CD4-positive, alpha-beta memory T cell (primary cell): ENCODE measurements at places on chromosomes 1 and 21.

DNA sequence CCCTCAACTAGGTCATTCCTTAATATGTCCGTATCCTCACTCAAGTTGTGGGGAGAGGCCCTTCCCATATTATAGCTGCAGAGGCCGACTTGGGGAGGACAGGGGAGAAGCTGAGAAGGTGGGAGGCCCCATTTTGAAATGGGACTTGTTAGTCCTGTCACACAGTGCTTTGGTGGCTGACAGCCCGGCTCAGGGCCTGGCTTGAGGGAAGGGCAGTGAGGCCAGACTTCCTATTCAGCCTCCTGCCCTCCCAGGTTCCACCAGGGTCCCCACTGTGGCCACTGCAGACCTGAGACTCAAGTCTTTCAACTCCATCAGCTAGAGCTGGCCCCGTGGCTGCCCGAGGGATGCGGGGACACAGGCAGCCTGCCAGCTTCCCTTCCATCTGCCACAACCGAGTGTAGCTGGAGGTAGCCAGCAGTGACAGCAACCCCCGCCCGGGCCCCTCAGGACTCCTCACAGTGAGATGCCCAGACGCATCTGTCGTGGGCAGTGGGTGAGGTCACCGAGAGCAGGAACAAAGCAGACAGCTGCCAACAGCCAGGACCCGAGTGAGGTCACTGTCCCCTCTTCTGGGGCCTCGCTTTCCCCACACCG is 36.9 kb downstream of the SIM2 start:
- DNase-seq, result no peak

- no peak for DNase-seq
These were observed 46.9 kb downstream of the ARHGEF10L start for GRCh38 chr1:17586172-17586964.

DNA sequence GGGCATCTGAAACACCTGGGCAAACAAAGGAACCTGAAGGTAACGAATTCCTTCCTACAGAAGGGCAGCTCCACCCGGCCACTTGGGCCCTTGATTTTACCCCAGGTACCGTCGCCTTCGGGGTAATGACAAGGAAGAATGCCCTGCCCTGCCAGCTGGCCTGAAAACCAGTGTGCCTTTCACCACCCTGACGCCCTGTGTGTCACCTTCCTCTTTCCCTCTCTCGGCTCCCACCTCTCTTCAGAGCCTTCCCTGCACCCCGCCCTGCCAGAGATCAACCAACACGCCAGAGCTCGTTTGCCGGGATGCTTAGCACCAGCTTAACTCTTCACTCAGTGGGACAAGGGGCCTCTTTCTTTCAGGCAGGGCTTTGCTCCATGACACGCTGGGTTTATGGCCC is 86.0 kb downstream of the SIM2 start:
- DNase-seq, result no peak

DNA sequence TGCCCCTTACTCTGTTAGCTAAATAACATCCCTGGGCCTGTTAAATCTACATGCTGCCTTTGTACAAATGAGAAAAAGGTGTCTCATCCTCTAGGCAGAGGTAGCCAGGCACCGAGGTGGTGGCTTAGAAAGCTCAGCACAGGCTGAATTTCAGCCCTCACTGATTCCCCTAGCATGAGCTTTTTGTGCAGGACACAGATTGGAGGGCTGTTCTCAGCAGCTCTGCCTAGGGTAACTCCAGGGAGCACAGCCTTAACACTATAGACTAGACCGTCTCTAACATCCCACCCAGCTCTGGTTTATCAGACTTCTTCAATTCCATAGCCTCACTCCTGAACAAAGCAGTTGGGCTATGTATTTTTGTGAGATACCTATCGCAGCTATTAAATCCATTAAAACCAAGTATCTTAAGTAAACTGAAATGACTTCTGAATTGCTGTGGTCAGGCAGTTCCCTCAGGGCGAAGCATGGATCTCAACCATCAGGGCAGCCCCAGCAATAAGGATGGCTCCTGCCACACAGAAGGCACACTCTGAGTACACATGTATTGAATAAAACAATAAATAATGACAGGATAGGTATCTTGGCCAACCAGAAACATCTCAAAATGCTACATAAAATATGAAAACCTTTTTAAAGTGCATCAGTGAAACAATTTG is 14.8 kb downstream of the S100A6 start:
- no peak for DNase-seq

- no peak for DNase-seq
These were observed 258.5 kb downstream of the BACH1 start for GRCh38 chr21:29557200-29557599.

- DNase-seq, result no peak
These were observed 6.2 kb upstream of the EXTL1 start for GRCh38 chr1:26015358-26015757.

DNA sequence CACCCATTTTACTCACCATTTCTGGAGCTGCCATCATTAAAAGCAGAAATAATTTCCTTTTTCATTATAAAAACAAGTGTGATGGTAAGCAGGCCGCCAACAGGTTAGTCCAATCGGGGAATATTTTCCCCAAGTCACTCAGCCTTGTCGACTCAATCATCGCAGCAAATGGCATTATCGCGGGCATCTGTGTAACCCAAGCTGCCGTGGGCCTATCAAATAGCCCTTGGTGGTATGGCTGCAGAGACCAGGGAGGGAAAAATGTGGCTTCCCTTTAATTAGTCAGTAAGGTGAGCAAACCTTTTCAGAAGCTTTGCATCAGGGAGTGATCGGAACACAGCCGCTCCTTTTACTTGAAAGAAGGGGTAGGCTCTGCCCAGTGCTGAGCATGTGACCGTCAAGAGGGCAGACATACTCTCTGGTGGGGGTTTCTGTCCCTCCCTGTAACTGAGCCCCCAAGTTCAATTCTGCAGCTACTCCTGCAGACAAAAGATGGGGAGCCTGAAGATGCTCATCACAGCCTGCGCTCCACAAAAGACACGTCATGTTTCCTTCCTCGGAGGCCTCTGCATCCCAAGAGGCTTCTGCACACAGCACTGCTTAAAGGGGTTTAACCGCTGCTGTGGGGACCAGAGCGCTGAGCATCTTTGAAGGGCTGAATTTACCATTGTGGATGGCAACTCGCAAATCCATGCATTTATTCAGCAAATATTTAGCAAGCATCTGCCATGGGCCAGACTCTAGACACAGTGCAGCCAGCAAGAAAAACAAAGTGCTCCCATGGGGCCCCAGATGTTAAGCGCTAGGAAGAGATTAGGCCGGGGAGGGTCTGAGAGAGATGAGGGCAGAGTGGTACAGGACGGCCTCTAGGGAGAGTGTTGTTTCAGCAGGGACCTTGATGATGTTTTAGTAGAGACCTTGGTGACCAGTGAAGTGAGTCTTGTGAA is 1.2 kb upstream of the TMPRSS3 start:
- DNase-seq, result no peak

DNA sequence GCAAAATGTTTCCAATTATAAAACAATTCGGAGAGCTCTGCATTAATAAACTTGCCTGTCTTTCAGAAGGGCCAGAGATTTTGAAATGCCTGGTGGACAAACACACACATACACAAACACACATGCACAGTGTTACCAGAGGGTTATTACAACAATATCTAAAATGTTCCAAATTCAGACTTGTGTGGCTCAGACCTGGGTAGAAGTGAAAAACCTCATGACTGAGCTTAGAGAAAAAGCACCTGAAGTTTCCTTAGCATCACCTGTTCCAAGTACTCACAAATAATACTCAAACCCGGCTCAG is 247.9 kb downstream of the FOXD2 start:
- no peak for DNase-seq

GRCh38 chr1:38561725-38562124 is 297.8 kb downstream of the RRAGC start:
- no peak for DNase-seq

GRCh38 chr1:53328009-53328461 is at the start of gene LRP8:
TSS of gene LRP8 (minus strand) at chr1:53328070. CDS start at chr1:53327912, 158 bp downstream.
- peak; percentile 74 for DNase-seq

DNA sequence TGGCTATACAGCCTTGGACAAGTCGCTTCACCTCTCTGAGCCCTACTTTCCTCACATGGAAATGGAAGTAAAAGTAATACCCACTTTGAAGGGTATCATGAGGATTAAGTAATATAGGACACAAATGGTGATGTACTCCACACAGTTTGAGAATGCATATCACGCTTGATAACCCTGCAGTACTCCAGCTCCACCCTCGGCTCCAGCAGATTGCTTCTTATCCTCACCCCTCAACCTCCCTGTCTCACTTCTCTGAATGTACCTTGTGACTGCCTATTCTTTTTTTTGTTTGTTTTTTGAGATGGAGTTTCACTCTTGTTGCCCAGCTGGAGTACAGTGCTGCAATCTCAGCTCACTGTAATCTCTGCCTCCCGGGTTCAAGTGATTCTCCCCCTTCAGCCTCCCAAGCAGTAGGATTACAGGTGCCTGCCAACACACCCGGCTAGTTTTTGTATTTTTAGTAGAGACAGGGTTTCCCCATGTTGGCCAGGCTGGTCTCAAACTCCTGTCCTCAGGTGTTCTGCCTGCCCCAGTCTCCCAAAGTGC is 55.5 kb downstream of the LDLRAD2 start:
- no peak for DNase-seq

- DNase-seq, result no peak
These were observed 221.1 kb downstream of the LMO4 start for GRCh38 chr1:87549738-87550137.

GRCh38 chr1:150162862-150163706 is 13.4 kb downstream of the PLEKHO1 start:
- DNase-seq, result no peak

DNA sequence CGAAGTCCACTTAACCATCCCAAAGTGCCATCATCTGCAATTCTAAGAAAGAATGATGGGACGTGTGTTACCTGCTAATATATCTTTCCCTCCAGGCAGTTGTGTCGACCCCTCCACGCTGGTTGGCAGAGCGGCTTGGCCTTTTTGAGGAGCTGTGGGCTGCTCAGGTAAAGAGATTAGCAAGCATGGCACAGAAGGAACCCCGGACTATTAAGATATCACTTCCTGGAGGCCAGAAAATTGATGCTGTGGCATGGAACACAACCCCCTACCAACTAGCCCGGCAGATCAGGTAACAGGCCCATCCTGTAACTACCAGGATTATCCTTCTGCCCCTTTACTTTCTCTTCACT is 520 bp downstream of the TARS2 start:
- DNase-seq, result no peak

DNA sequence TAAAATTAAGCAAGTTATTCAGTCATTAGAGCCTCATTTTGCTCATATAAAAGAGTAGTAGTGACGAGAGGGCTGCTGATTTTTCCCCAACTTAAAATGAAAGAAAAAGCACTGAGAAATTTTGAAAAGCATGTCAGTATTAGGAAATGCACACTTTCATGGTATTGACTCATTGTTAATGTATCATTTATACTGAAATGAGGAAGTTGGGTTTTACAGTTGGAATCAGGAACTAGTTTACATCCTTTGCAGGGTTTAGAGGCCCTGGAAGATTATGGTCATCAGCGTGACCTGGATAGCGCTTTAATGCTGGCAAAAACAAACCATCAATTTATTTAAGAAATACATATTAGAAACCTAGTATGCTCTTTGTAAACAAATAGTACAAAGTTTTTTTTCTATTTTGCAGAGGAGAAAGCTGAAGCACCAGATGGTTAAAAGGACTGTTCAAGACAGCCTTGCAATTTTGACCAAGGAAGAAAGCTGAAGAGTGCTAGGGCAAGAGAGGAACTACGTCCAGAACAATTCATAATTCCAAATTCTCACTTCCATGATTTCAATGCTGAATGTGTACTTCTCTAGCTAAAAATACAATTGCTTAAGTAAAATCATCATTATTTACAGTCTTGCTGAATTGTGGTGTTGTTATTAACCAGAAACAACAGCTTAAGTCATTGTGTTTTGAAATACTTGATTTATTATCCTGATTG is 94.8 kb upstream of the SGIP1 start:
- no peak for DNase-seq

GRCh38 chr1:225655509-225656258 is 2.8 kb upstream of the ENAH start:
- DNase-seq, result no peak

DNA sequence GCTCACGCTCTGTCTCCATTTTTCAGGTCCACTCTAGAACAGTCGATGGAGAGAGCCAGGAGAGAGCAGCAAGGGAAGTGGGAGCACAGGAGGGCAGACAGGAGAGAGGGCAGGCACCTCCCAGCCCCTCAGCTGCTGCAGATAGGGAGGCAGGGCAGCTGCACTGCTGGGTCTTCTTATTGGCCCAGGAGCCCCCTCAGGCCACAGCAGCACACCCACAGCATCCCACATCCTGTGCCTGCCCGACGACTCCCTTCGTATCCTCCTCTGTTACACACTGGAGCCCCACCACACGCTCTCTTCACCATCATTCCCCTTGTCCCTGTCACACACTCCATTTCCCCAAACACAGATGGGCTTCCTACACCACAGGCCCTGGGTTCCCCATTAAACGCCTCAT is 13.7 kb upstream of the ARTN start:
- DNase-seq, result no peak

GRCh38 chr1:178726087-178726517 is 1.1 kb downstream of the RALGPS2 start:
- DNase-seq, result peak; percentile 64

DNA sequence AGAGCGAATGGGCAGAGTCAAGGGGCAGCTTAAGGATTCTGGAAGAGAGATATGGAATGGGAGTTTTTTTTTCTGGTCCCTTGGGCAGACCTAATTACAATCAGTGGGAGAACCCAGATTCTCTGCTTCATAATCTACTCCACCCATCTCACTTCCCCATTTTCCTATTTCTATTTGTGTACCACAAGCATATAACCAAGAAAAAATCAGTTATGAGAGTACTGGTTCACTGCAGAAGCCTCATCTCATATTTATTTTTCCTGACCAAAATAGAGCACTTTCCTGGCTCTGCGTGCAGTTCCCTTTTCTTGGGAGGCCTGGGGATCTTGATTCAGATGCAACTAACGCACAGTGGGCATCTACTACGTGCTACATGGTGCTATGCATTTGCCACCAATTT is 82.2 kb upstream of the SLFNL1 start:
- DNase-seq, result no peak

GRCh38 chr1:179807691-179808485 is 64.8 kb downstream of the FAM163A start:
- DNase-seq, result no peak

DNA sequence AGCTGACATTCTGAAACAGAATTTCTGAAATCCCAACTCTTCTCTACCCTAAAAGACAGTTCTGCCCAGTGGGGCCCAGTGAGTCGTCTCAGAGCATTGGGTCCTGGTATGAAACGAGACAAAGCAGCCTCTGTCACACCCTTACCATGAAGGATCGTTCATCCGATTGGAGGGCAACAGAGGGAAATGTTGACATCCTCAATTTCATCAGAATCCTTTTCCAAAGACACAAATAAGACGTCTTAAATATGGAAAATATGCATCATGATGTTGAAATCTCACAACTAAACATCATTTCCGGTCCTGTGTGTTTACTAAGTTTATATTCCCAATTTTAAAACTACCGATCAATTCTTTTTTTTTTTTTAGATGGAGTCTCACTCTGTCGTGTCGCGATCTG is 112.1 kb upstream of the SLC45A1 start:
- DNase-seq, result no peak
